Stimulated activated CD8-positive, alpha-beta memory T cell treated with anti-CD3 and anti-CD28 coated beads, Interleukin-4, amount 100 ng/mL, for 4 hours (primary cell): ENCODE measurements at places on chromosomes 12 and 14.

DNA sequence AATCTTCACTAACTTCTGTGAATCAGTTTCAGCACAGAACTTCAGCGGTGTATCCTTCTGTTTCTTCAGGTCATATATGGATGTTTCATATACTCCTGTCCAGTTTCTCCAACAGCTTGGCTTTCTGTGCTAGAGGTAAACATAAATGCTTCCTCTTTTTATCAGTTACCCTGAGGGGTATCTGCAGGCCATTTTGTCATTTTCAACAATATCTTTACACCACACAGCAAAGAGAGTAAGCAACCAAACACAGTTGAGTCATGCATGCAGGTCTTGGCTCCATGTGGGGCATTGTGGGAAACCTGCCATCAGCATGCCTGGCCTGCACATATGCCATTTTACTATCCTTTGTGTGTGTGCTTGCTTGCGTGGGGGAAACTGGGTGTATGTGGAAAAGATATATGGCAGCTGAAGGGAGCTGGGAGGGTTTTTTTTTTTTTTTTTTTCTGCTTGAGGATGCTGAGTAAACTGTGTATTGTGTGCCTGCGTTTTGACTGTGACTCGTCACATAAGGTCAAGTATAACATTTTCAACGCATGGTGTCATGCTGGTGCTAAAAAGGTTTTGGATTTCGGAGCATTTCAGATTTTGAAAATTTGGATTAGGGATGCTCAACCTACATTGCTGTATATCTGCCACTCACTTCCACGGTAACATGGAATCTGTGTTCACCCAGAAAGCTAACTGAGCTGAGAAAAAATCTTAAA is 56.1 kb upstream of the YARS2 start:
- DNase-seq, result no peak

- no peak for DNase-seq
Measured at GRCh38 chr12:16325426-16325825, 22.0 kb upstream of the MGST1 start.

- no peak for DNase-seq
Measured at GRCh38 chr12:92462527-92462926, 240.3 kb upstream of the PLEKHG7 start.

GRCh38 chr14:93331002-93331727 is 1.7 kb downstream of the BTBD7 start:
- DNase-seq, result no peak

GRCh38 chr12:97984974-97985580 is 522.5 kb downstream of the RMST start:
- no peak for DNase-seq

DNA sequence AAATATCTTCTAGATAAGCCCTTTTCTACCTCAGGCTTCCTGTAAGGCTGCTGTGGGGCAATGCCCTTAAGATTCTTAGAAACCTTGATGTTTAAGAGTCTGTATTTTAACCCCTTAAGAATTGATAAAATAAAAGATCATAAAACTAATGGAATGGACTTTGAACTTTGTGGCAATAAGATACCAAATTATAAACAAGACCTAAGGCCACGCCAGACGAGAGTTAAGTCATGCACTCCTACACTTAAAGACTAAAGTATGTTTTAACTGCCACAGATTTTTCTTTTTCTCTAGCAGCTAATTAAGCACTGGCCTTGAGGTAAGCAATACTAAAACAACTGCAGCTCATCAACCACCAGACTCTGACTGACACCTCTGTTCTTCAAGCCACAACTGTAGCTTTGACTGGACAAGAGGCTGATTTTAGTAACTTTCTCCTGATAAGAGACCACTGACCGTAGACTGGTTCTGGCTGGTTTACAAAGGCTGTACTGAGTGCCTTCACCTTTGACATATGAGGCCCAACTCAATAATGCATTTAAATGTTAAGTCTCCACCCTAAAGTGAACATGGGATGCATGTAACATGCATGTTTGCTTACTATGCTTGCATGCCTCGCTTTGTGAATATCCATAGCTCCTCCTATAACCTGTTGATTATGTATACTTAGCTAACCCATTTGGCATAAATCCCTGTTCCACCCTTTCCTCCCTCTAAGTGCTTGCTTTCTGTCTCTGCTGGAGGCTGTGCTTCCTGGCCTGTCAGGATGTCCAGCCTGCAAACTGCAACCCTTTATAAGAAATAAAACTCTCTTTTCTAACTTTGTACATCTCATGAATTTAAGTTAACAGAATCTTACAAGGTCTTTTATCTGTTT is 71.9 kb downstream of the KLHL28 start:
- DNase-seq, result no peak

GRCh38 chr12:124813782-124814181 is 49.9 kb downstream of the SCARB1 start:
- DNase-seq, result no peak

- no peak for DNase-seq
Measured at GRCh38 chr12:11797317-11797913, 147.9 kb downstream of the ETV6 start.

DNA sequence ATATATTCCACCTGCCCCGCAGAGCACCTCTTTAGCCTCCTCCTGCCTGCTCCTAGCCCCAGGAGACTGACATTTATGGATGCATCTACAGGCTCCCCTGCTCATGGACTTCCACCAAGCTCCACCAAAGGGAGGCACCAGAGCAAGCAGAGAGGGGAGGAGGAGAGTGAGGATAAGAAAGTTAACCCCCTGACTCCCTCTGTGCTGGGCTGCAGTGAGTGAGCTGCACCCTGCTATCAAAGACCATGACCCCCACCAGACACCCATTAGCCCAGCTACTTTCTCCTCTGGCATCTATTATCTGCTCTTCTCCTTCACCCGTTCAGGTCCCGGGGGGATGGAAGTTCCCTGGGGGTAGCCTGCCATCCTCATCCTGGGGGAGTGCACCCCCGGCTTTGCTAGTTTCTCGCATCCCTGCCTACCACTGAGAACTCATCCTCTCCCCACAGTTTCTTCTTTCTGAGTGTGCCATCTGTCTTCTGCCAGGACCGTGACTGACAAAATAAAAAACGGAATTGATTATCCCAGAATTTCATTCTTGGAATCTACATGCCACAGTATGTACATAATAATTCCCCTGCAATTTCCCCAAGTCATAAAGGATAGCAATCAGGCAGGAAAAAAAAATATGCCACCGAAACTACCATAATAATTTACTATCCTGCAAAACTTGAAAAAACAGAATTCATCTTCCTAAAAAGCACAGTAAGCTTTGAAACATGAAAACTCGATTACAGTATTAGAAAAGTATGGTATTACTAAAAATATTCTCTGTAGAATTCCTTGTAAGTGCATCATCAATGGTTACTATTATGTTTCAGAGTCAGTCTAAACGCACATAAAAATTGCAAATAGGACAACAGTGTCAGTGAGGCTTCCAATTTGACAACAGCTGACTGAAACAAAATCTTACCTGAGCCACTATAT is 45.2 kb downstream of the FOXN3 start:
- no peak for DNase-seq

DNA sequence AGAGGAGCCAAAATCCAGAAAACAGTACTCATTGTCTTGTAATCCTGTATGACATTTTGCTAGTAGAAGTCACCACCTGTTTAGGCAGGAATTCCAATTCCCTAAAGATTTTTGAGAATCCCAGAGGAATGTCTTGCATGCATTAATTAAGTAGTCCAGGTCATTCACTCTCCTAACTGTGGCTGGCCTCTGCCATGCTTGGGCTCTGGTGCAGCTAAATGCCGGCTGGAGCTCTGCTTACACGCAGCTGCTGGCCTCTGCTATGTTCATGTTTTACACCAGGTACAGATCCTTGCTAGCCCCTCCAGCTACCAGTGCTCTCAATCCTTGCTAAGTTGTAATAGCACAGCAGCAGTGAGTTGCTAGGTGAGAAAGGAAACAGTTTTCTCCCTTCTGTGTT is 16.3 kb upstream of the HIF1A start:
- DNase-seq, result no peak

GRCh38 chr14:100614803-100615202 is 27.6 kb upstream of the BEGAIN start:
- DNase-seq, result no peak

DNA sequence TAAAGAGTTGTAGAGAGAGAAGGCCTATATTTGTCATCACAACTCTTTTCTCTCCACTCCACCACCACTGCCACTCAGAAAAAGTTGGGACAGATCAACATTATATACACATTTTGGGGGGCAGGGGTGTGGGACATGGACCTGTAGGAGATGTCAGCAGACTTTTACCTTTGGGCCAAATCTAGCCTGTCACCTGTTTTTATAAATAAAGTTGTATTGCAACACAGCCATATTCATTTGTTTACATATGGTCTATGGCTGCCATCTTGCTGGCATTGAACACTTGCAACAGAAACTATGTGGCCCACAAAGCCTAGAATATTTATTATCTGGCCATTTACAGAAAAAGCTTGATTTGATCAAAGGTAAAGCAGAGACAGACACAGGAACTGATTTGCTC is 250.7 kb downstream of the BTG1 start:
- DNase-seq, result no peak

DNA sequence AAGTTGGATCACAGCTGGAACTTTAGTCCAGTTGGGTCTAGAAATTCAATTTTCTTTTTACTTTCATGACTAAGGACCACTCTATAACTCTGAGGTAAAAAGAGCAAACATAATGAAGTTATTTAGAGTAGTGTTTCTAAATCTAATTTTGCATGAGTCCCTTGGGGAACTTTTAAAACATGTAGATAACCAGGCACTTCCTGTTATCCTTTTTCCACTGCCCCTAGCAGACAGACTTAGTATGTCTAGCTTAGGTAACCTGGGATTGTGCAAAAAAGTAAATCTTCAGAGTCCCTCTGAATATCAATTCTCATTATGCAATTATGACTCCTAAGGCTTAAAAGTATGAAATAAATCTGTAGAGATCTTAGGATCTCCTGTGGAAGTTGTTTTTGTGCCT is 371.2 kb downstream of the DIO2 start:
- no peak for DNase-seq

GRCh38 chr12:79566452-79567174 is 124.2 kb downstream of the PAWR start:
- DNase-seq, result no peak

DNA sequence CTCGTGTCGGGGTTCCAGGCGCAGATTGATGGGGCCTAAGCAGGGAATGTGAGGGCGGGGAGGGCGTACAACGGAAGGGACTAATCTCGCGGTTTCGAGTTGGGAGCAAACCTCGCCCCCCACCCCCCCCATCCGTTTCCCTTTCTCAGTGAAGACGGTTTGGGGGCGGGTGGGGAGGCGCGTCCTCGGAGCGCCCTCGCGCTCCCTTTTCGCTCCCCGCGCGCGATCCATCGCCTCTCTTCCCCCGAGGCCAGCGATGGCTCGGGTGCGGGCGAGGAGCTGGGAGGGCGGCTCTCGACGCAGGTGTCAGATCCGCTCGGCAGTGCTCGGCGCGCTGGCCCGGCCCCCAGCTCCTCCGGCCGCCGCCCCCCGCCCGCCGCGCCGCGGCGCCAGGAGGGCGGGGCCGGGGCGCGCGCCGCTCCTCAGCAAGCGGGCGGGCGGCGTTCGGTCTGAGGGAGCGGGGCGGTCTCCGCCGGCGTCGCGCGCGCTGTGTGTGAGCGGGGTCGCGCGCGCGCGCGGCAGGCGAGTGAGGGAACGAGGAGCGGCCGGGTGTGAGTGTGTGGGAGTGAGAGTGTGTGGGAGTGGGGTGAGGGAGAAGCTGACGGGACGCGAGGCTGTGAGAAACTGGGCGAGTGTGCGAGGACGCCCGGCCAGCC is at the start of gene RIMKLB:
RIMKLB (plus strand) TSS at position 516 of the 656 bp plus-strand sequence. CDS start 15,876 bp downstream, outside the sequence.
- DNase-seq, result peak; percentile 77

DNA sequence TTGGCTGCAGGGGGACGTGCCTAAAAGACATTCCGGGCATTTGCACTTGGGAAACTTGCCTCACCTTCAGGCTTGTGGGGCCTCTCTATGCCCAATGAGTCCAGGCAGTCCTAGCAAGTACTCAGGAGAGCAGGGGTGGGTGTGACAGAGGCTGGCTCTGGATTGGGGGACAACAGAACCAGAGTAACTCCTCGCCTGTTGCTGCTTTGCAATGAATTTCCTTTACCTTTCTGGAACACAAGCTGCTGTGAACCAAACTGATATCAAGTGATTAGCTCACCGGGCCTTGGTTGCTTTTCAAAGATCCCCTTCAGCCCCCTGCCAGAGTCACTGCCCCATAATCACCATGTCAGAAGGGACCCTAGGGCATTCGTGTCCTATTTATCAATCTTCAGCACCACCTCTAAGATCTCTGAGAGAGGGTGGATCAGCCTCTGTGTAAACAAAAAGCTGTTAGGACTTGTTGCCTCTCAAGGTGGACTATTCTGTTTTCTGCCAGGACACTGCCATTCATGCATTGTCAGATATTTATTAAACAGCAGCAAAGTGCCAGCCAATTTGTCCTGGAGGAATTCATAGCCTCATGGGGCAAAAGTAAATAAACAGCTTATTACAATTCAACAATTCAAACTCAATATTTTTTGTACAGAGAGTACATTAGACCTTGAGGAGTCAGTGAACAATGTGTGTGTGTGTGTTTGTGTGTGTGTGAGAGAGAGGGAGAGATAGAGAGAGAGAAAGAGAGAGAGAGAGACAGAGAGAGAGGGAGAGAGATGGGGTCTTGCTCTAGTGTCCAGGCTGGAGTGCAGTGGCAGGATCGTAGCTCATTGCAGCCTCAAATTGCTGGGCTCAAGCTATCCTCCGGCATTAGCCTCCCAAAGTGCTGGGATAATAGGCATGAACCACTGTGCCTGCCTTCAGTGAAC is 11.3 kb downstream of the NFATC4 start:
- no peak for DNase-seq

DNA sequence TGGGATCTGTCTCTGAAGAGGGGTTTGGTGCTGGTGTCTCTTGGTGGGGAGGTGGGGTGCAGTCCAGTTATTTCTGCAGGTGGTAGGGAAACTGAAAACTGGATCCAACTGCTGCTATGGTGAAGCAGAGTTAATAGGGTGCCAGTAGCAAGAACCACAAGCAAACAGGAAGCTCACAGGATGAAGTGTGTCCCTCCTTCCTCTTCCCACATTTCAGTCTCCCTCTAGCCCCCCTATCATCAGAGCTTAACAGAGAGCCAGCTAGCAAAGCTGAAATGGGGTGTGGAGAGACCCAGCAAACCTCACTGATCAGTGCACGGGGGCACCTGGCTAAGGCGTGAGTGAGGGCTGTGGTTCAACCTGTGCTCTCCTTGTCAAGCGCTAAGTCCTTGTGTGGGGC is 69.1 kb upstream of the C12orf71 start:
- no peak for DNase-seq

- DNase-seq, result no peak
Measured at GRCh38 chr14:76501156-76501720, 125.3 kb downstream of the ESRRB start.

- no peak for DNase-seq
Measured at GRCh38 chr12:20757-21156, 45.8 kb upstream of the IQSEC3 start.

- no peak for DNase-seq
Measured at GRCh38 chr12:119500209-119500608, 93.4 kb upstream of the TMEM233 start.

- no peak for DNase-seq
Measured at GRCh38 chr12:86903159-86903558, 647.0 kb upstream of the MGAT4C start.
